ENCODE measurements at places on chromosomes 3 and 15. TPM values are rescaled to one million over a fixed set of nuclear protein-coding genes. Genes with fewer than 3 reads are reported as not detected.

The GPD1L gene
- 93.6 TPM for total RNA-seq

DNA sequence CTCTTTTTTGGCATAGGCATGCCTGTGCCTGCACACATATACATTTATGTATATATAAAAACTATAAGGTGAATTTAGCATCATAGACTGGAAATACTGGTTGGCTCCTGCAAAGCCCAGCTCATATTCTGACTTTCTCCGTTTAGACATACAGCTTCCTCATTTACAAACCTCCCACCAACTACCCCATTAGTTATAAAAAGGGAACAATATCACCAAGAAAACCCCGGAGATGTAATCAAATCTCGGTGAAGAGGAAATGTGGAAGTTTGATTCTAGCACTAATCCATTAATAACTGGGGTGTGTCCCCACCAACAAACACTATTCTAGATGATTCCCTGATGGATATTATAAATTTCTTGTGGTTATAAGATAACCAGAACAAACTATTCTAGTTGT lies 517.7 kb upstream of the TBL1XR1 start:
- DNase-seq, result no peak
- no peaks in the 10 kb centered on the region for H3K4me1 ChIP-seq
- no peak overlapping the region for H3K27ac ChIP-seq
- no peak overlapping the region for H3K4me3 ChIP-seq
- no peaks in the 10 kb centered on the region for H3K27me3 ChIP-seq

The TXNRD3 gene
- total RNA-seq, result 3.2 TPM

DNA sequence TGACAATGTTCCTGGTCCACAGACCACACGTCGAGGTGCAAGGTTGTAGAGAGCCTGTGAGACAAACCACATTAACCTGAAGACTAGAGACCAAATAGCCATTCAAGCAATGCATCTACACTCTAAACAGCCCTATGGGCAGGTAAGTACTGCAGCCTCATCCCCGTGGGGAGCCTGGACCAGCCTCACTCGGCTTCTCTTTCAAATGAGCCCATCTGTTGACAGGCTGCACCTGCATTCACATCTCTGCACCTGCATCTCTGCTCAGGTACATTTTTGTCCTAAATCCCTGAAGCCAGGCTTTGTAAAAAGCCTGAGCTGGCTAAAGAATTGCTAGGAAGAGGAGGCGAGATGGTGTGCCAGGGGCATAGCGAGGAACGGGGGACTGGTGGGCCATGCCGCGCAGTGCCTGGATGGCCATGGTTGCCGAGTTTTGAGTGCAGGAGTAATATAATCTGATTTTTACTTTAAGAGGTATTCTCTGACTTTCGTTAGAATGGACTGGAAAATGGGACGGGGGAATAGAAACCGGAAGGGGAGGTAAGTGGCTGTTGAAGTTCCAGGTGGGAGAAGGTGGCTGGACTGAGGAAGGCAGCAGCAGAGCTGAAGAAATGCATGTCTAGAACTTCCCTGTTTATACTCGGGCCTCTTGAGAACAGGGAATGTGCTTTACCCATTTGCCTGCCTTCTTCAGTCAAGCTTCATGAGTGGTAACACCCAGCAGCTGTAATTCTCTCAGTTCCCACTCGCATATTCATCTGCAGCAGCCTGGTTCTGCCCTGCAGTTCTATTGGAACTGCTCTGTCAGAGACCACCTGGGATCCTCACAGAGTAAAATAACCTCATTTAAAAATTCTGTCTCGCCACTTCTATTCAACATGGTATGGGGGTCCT lies 226.4 kb downstream of the OPA1 start:
- no peak overlapping the region for H3K4me3 ChIP-seq
- H3K4me1 ChIP-seq, result peaks cover 6% of the 10 kb centered on the region
- no peaks in the 10 kb centered on the region for H3K27me3 ChIP-seq
- H3K36me3 ChIP-seq, result no peaks in the 10 kb centered on the region
- DNase-seq, result no peak

GRCh38 chr3:82410366-82410765 lies 648.9 kb upstream of the GBE1 start:
- no peak for DNase-seq
- no peaks in the 10 kb centered on the region for H3K27me3 ChIP-seq
- H3K4me3 ChIP-seq, result no peak overlapping the region
- no peaks in the 10 kb centered on the region for H3K36me3 ChIP-seq
- no peaks in the 10 kb centered on the region for H3K4me1 ChIP-seq

DNA sequence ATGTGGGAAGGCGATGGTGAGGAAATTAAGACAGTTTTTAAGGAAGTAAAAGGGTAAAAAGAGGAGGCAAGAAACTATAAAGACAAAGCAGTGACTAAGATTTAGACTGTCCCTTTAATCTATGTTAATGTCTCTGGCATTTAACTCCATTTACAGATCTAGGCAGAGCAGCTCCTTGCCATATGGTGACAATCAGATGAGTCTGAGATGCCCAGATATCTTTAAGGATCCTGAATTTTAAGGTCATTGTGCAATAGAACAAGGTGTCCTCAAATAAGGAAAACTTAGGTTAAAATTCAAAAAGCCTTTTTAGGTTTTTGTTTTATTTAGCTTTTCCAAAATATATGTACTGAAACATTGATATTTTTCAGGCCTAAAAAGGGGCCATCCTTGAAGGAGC lies 24.1 kb downstream of the RASGRP1 start:
- no peak for DNase-seq
- H3K4me3 ChIP-seq, result no peak overlapping the region
- no peaks in the 10 kb centered on the region for H3K4me1 ChIP-seq
- no peaks in the 10 kb centered on the region for H3K27me3 ChIP-seq

- no peaks in the 10 kb centered on the region for H3K27me3 ChIP-seq
- no peak overlapping the region for H3K27ac ChIP-seq
- H3K4me3 ChIP-seq, result no peak overlapping the region
- H3K4me1 ChIP-seq, result no peaks in the 10 kb centered on the region
These were observed 37.4 kb downstream of the ZNF860 start for GRCh38 chr3:32018757-32019564.

- no peaks in the 10 kb centered on the region for H3K27me3 ChIP-seq
- H3K36me3 ChIP-seq, result no peaks in the 10 kb centered on the region
- H3K4me1 ChIP-seq, result no peaks in the 10 kb centered on the region
- H3K27ac ChIP-seq, result no peak overlapping the region
These were observed 1355.9 kb downstream of the SI start for GRCh38 chr3:163722405-163722804.

The CPNE9 gene
- total RNA-seq, result not detected

The CLDN16 gene
- not detected for total RNA-seq

The OSBPL10 gene
- 22.8 TPM for total RNA-seq

The CRYBG3 gene
- total RNA-seq, result 11.4 TPM

DNA sequence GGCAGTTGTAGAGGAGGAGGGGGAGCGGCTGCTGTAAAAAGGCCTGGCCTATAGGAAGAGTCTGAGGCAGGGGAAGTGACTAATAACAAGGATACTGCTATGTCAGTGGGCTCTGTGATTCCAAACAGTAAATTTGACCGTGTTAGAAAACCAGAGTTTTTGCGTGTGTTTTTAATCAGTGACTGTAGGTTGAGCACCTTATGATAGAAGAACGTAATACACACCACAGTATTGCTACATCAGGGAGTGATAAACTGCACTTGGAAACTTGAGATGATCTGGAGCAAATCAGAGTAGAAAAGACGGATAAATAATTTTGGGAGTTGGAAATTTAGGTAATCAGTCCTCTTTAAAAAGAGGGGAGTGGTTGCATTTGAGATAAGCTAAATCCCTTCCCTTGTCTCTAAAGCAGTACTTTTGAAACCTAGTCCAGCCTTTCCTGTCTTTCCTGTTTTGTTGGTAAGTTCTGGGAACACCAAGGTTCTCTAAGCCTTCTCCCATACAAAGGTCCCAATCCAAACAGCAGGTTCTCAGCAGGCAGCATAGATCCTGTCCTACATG lies 130.5 kb upstream of the NR2E3 start:
- H3K4me3 ChIP-seq, result no peak overlapping the region
- no peaks in the 10 kb centered on the region for H3K36me3 ChIP-seq
- no peak for DNase-seq
- H3K27ac ChIP-seq, result no peak overlapping the region
- H3K4me1 ChIP-seq, result peaks cover 5% of the 10 kb centered on the region

- DNase-seq, result no peak
- no peaks in the 10 kb centered on the region for H3K36me3 ChIP-seq
- no peak overlapping the region for H3K27ac ChIP-seq
- no peak overlapping the region for H3K4me3 ChIP-seq
- no peaks in the 10 kb centered on the region for H3K27me3 ChIP-seq
- no peaks in the 10 kb centered on the region for H3K4me1 ChIP-seq
These were observed 99.0 kb downstream of the ST8SIA2 start for GRCh38 chr15:92492551-92493115.

DNA sequence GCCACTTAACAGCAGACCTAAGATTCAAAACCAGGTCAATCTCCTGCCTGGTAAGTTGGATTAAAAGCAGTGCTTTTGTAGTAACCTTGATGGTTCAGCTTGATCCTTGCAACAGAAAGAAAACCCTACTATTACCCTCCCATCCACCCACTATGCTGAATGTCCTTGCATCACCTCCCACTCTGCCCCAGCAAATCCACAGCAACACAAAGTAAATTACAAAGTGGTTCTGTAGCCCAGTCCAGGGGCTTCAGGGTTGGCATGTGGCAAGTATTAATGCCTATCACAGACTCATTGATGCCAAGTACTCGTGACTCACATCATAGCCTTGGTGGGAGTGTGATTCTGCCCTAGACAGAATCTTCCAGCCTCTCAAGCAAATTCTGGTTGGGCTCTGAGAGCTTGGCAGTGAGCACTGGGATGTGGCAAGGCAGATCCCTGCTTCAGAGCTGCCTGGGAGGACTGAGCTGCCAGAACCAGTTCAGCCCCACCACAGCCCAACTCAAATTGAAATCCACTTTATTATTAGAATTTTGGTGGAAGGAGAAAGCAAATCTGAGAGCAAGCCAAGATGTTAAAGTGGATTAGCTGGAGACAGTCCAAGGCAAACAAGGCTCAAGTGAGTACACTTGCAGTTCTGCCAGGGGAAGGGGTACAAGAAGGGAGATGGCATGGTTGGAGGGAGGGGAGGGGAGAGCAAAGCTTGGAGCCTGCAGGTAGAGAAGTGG lies 225.8 kb upstream of the UMPS start:
- H3K36me3 ChIP-seq, result no peaks in the 10 kb centered on the region
- H3K4me3 ChIP-seq, result no peak overlapping the region
- no peak for DNase-seq
- H3K4me1 ChIP-seq, result no peaks in the 10 kb centered on the region

- H3K36me3 ChIP-seq, result no peaks in the 10 kb centered on the region
- no peak for DNase-seq
- no peaks in the 10 kb centered on the region for H3K27me3 ChIP-seq
- H3K4me1 ChIP-seq, result no peaks in the 10 kb centered on the region
- no peak overlapping the region for H3K4me3 ChIP-seq
These were observed 69.1 kb downstream of the FBLN2 start for GRCh38 chr3:13617981-13618380.

DNA sequence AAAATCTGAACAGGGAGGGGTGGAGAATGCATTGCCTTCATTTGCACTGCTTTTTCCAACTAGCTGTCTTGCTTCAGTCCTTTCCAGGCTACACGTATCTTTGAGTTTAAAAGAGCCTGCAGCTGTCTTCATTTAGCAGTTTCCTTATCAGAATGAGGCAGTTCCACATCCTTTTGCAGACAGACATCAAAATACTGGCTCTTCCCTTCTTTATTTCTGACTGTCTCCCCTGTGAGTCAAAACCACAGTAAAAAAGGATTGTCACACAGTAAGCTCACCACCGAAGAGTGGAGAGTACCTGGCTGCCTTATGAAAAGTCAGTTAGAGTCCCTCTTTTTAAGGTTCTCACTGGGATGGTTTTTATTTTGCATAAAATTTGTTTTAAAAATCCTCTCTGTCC lies 205.5 kb upstream of the CD96 start:
- no peak overlapping the region for H3K27ac ChIP-seq
- H3K36me3 ChIP-seq, result no peaks in the 10 kb centered on the region
- H3K4me1 ChIP-seq, result no peaks in the 10 kb centered on the region
- DNase-seq, result no peak
- no peaks in the 10 kb centered on the region for H3K27me3 ChIP-seq

DNA sequence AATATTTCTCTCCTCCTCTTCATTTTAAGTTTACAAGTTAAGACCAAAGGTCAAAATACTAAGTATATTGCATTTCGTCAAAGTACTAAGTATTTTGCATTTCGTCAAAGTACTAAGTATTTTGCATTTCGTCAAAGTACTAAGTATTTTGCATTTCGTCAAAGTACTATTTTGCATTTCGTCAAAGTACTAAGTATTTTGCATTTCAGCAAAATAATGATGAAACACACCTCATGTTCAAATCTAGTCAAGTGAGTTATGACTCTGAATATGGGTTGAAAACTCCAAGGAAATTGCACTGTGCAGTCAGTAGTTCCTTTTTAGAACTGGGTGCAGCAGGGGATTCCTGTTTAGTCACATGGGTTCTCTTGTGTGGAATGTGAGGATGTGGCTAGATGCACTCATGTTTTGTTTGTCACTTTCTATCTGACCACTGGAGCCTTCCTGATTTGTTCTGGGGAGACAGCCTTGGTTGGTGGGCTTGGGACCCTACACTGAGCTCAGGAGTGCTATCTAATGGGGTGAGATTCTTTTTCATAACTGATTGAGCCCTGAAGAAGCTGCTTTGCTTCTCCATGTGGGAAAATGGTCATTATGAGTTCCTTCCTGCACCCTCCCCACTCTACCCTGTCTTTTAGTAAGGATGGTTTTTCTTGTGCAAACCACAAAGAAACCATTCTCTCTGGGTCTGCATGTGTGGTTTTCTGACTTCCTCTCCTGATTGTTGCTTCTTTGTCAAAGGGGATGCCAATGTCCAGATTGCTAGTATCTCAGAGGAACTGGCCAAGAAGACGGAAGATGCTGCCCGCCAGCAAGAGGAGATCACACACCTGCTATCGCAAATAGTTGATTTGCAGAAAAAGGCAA lies 73.4 kb downstream of the CCK start:
- no peak overlapping the region for H3K4me3 ChIP-seq
- H3K4me1 ChIP-seq, result peaks cover 32% of the 10 kb centered on the region
- no peak overlapping the region for H3K27ac ChIP-seq
- no peaks in the 10 kb centered on the region for H3K27me3 ChIP-seq

- no peak for DNase-seq
- no peaks in the 10 kb centered on the region for H3K36me3 ChIP-seq
- H3K4me3 ChIP-seq, result no peak overlapping the region
- H3K27me3 ChIP-seq, result no peaks in the 10 kb centered on the region
- H3K4me1 ChIP-seq, result no peaks in the 10 kb centered on the region
These were observed 40.3 kb upstream of the ZPLD1 start for GRCh38 chr3:102394517-102394916.

GRCh38 chr3:4460334-4460733 lies 6.7 kb downstream of the SUMF1 start:
- no peak for DNase-seq
- no peak overlapping the region for H3K4me3 ChIP-seq
- H3K36me3 ChIP-seq, result no peaks in the 10 kb centered on the region
- H3K4me1 ChIP-seq, result no peaks in the 10 kb centered on the region
